ENCODE measurements at places on chromosomes 6 and 20.

GRCh38 chr20:14178952-14179351 lies 158.5 kb downstream of the FLRT3 start:
- DNase-seq, result peak; percentile 28

DNA sequence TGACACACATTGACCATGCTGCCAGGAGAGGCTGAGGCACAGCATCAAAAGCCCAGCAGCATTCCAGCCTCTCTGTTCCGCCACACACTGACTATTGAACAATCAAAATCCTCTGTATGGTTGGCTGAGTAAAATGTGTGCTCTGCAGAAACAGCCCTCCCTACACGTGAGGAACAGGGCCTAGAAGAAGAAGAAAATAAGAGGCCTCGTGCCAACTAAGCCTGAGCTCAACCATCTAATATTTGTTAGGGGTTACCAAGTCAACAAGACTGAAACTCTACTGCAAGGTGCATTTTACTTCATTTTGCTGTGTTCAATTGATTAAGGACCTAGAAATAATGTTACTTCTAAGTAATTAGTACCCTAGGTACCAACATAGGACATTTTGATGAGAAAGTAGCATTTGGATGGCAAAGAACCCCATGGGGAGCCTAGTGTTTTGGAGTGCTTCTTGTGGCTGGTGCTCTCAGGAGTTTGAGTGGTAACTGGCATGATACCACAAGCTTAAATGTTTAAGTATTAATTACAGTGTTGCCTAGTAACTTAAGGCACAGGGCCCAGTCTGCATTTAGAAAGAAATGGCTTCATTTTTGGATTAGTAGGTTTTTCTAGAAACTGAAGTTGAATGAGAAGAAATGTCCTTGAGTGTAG lies 146.6 kb upstream of the PLN start:
- no peak for DNase-seq

- no peak for DNase-seq
Observed at GRCh38 chr6:3520281-3521230, 63.7 kb upstream of the SLC22A23 start.

- no peak for DNase-seq
Observed at GRCh38 chr20:10792291-10792690, 118.5 kb upstream of the JAG1 start.

GRCh38 chr20:47351643-47352331 lies 4.7 kb downstream of the ZMYND8 start:
- no peak for DNase-seq
